ENCODE measurements at places on chromosomes 2 and 18.
A peak's percentile ranks its signal among the peaks of the same experiment; 100 is the strongest.

- DNase-seq: no peak
Measured at GRCh38 chr2:174511580-174512260, 24.9 kb upstream of the GPR155 start.

- DNase-seq: no peak
Measured at GRCh38 chr2:235064976-235065375, 113.2 kb downstream of the SH3BP4 start.

- DNase-seq: no peak
Measured at GRCh38 chr2:160406591-160407392, 86.8 kb downstream of the RBMS1 start.

DNA sequence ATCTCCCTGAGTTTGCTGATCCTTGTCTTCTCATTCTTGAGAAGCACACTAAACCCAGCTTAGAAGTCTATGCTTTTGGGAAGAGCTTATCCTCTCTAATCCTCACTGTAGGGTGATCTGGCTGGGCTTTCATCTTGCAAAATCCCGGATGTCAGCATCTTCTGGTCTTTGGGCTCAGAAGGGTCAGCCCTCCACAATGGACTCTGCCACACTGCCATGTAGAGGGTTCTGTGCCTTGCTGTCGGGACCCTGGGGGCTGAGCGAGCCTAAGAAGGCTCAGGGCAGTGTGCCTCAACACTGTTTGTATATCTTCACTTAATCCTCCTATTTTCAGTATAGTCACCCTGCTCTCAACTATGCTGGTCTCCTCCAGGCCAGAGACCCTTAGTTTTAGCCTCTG is 102.3 kb downstream of the TGIF1 start:
- no peak for DNase-seq

GRCh38 chr2:7373156-7373555 is 455.9 kb downstream of the RNF144A start:
- no peak for DNase-seq

DNA sequence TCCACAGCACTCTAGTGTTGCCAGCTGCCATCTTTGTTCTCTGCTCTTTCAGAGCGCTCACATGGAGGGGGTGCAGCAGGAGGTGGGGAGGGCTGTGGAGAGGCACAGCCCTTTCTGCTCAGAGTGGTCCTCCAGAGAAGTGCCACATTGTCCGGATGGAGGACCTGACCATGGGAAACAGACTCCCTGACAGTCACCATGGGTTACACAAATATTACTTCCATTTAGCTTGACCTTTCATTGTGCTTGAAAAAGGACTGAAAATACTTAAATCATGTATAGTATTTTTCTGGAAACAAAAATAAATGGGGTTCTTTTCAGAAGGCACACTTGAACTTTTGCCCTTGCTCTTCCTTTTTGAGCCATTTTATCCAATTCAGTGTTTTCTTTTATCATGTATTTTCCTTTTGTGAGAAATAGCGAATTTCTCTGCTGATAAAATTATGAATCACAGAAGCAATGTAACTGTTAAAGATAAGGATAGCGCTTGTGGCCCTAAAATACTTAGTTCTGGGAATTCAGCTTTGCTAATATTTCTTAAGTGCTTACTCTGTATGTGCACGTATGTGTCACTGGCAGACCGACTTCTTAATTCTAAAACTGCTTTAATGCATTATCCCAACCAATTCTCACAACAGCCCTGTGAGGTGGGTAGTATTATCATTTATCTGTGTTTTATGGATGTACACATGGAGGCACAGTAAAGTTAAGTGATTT is 34.2 kb downstream of the SPATS2L start:
- no peak for DNase-seq

DNA sequence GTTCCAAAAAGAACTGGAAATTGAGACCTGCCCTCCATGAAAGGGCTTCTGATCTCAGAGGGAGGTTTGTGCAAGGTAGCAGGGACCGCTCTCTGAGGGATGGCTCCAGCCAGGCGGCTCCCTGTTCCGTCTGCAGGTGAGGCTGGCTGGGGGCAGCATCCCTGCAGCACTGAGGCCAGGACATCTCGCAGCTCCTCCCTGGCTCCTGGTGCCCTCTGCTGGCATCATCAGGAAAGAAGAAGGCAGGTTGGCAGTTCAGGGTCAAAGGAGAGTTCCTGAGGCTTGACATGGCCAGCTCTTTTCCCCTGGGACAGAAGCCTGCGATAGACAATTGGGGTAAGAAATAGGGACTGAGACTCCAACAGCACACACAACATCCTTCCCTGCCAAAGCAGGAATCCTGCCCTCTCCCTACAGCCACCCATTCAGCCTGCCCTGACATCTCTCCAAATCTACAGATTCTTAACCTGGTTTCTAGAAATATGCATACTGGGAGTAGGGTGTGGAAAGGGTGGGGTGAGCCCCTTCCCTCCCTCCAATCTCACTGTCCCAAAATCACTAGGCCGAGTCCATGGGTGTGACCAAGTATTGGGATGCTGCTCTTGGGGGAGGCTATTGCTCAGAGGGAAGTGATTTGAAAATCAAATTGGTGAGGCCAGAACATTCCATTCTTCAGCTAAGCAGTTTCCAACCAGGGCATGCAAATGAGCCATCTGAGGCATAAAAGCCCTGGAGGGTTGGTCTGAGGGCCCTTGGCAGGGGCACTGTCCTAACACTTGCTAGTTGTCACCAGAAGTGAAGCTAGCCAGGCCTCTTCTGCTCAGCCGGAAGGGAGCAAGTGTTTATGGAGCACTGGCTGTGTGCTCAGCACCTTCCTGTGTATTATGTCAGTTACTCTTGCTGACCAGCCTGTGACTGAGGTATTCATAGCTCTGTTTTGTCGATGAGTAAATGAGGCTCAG is 185.4 kb downstream of the TFCP2L1 start:
- no peak for DNase-seq

- no peak for DNase-seq
Measured at GRCh38 chr2:67666386-67667053, 269.4 kb downstream of the ETAA1 start.

- DNase-seq: no peak
Measured at GRCh38 chr2:121902171-121902591, 146.7 kb downstream of the TSN start.

DNA sequence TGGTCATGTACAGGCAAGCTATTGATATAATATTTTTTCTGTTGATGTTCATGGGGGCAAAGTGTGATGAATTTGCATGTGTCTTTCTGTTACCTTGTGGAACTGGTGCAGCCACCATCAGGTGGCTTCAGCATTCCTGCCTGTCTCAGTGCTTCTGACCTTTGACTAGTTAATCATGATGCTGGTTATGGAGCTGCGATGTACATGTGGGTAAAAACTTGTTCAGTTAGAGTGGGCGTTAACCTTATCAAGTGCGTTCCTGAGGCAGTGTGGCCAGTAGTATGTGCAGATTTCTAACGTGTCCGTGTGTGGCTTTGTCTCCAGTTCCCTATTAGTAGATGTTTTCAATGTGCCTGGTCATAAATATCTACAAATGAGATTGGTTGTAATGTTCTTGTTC is 127.4 kb upstream of the ZSWIM2 start:
- no peak for DNase-seq

DNA sequence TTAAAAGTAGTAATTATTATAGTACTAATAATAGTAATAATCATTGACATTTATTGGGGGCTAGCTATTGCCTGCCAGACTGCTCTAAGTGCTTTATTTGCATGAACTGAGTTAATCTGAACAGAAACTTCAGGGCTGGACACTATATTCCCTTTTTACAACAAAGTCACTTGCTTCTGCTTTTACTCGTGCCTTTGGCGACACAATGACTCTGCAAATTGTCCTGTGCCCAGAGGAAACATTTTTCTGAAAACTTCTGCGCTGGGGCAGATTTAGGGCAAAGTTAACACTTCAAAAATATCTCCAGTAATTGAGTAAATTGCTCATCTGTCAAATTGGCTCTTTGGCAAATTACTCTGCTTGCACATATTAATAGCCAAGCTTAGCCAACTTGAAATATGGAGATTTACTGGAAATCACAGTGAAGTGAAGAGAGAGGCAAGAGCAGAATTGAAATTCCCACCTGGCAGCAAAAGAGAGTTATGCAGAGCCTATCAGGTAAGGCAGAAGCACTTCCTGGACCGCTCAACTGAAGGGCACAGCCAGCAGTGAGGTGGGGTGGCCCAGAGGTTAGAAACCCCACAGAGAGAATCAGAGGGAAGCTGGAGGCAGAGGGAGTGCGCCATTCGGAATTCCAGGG is 36.3 kb downstream of the BMP10 start:
- no peak for DNase-seq

DNA sequence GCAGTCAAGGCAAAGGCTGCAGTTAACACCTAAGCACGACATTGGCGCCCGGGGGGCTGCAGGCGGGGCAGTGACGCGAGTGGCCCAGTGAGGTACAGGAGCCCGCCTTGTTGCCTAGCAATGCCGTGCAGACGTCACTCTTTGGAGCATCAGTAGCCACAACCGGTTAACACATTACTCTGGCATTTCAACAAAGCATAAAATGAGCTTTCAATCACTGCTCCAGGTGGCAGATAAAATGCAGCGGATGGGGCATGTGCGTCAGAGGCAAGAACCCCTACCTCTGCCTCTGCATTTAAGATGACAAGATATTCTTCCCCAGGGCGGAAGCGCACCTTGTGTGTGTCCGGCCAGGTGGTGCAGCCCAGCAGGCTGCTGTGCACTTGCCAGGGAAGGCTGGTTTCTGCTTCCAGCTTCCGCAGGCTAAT is 139.4 kb downstream of the MTCL1 start:
- no peak for DNase-seq

DNA sequence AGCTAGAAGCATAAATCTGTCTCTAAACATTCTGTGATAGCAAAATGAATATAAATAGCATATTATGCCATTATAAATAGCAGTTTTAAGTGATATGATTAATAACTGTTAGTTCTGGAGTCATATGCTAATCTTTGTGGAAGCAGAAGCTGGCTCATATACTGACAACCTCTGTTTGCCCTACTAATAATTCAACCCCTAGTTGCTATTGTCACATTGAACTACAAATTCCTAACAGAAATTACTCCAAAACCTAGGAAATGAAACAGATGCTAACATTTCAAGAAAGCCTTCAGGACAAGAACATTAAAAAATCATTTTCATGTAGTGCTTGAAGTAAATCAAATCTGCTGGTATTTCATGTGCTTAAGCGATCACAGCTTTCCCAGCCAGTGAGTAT is 28.2 kb downstream of the CALCRL start:
- DNase-seq: no peak

- DNase-seq: no peak
Measured at GRCh38 chr18:8052237-8052701, 485.2 kb downstream of the PTPRM start.

- DNase-seq: no peak
Measured at GRCh38 chr2:129759472-129760010, 219.9 kb upstream of the RAB6C start.

- no peak for DNase-seq
Measured at GRCh38 chr2:169478745-169479256, 493 bp upstream of the BBS5 start.

GRCh38 chr2:204049635-204050034 is 113.1 kb downstream of the ICOS start:
- DNase-seq: peak; percentile 2

DNA sequence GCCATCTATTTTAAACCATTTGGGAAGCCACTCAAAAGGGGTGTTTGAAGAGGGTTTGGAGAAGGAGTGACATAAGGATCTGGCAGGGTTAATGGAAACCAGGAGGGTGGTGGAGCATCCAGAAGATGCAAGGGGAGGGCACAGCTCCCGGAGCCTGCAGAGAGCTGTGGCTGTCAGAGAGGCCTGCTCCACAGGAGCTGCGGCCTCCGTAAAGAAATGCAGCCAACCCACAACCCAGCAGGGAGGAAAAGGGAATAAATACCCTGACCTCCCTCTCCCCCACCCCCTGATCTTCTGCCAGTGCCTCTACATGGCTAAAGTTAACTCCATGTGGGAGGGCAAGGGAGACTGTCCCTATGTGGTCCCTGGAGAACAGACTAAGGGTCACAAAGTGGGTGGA is 567.1 kb upstream of the POU3F3 start:
- DNase-seq: no peak

- no peak for DNase-seq
Measured at GRCh38 chr2:237964578-237965404, 2.0 kb upstream of the UBE2F start.

DNA sequence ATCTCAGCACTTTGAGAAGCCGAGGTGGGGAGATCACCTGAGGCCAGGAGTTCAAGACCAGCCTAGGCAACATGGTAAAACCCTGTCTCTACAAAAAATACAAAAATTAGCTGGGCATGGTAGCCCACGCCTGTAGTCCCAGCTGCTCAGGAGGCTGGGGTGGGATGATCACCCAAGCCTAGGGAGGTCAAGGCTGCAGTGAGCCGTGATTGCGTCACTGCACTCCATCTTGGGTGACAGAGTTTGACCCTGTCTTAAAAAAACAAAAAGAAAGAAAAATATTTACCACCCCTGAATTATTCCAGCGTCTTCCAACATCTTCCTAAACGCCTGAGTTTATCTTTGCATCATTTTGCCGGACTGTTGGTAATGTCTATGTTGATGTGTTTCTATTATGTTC is 6.2 kb upstream of the IGFBP5 start:
- no peak for DNase-seq

DNA sequence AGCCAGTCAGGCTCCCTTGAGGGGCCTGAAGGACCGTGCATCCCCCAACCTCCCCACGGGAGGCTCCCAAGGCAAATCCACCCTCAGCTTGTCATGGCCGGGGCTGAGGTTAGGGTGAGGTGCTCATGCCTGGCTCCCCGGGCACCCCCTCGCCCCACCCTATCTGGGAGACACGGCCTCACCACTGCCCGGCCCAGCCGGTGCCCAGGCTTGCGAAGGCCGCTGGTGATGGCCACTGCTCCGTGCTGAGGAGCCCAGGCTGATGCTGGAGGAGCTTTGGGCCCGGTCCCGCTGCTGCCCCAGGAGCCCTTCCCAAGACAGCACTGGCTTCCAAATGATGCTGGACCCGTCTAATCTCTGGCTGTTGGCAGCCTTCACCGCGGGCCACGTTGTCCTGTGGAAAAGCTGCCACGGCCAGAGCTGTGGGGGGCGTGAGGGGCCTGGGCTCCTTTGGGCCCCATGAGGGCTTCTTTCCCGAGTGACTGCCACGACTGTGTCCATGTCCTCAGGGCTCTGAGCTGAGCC is 135.7 kb upstream of the CTDP1 start:
- DNase-seq: no peak

- peak; percentile 40 for DNase-seq
Measured at GRCh38 chr2:27703638-27704341, 40.1 kb downstream of the SLC4A1AP start.

DNA sequence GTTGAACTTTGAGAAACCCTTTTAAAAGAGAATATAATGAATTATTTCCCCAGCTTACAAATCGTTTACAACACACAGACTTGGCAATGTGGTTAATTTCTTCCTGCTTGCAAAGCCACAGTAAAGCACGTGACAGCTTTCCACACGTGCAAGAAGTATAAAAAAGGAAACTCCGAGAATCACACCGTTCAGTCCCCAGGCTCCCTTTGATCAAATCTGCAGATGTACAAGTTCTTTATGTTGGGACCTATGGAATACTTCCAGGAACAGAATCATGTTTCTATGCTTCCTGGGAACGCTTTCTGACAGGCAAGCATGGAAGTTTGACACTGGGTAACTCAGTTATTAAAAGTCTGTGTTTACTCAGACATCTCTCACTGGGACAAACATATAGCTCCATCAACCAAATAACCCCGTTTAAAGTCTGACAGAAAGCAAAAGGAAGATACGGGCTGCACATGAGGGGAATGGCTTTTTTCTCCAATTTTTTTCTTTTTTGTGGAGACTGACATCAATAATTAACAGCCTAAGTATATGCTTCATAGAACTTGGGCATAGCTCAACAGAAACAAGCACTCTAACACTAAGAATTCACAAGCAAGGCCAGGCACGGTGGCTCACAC is 134.8 kb downstream of the EIPR1 start:
- peak; percentile 34 for DNase-seq
